Activated CD8-positive, alpha-beta T cell treated with anti-CD3 and anti-CD28 coated beads for 36 hours (primary cell): ENCODE measurements at places on chromosomes 12 and 14.

- DNase-seq = no peak
These were observed 224.8 kb downstream of the DACT1 start for GRCh38 chr14:58862416-58863160.

DNA sequence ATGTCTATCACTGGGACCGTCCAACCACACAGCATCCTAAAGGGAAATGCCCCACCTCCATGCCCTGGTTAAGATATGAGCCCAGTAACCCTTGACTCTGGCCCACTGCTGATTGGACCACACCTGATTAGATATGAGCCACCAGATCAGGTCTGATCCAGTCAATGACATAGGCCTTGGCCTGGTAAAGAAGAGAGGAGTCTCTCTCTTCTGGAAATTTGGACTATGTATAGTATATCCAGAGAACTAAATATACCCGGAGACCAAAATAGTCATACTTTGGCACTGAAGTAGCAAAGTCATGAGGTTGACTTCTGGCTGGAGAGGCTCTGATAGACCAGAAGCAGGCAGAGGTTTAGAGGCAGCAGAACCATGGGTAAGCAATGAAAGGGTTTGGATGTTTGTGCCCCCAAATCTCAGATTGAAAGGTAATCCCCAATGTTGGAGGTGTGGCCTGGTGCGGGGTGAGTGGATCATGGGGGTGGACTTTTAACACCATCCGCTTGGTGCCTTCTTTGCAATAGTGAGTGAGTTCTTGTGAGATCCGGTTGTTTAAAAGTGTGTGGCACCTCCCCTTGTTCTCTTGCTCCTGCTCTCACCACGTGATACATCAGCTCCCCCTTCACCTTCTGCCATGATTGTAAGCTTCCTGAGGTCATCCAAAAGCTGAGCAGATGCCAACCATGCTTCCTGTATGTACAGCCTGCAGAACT, 68.4 kb downstream of the HSPB8 start:
- DNase-seq = no peak

- DNase-seq = no peak
These were observed 81.1 kb downstream of the ARL6IP4 start for GRCh38 chr12:123061441-123062205.

DNA sequence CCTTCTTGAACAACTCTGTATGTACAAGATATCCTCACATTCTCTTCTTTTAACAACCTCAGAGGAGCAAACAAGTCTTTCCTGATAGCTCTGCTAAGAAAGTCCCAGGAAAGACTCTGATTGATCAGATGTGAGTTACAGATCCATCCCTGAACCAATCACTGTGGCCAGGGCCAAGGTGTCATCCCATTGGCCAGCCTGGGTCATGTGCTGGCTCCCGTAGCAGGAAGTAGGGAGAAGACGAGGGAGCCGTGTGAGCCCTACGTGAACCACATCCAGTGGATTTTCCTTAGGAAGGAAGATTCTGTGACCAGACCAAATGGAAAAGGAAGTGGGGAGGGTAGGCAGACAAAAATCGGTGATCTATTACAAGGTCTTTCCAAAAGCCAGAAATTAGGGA, 5.6 kb downstream of the P2RX7 start:
- DNase-seq = no peak

- DNase-seq = no peak
These were observed 320.8 kb downstream of the MED13L start for GRCh38 chr12:115956659-115957058.

- peak; percentile 75 for DNase-seq
These were observed 35.5 kb upstream of the TSPAN9 start for GRCh38 chr12:3041558-3042164.

DNA sequence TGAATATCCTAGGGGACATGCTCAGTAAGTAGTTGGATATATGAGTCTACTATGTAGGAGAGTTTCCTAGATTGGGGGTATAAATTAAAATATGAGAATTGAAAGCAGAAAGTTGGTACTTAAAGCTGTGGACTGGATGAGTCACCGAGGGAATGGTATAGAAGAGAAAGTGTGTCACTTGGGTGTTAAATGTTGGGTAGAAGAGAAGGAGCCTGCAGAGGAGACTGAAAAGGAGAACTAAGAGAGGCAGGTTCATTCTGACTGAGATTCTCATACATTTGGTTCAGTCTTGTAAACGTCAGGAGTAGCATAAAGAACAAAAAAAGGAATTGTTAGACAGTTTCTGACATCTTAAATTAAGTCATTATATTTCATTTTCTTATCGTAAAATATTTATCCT, 19.9 kb downstream of the LRRC9 start:
- no peak for DNase-seq

GRCh38 chr12:96427269-96427729, 27.1 kb upstream of the CDK17 start:
- peak; percentile 75 for DNase-seq

- DNase-seq = peak; percentile 67
These were observed 28.5 kb upstream of the PNMA1 start for GRCh38 chr14:73742520-73743238.

GRCh38 chr14:94021001-94021400, 5.1 kb upstream of the OTUB2 start:
- no peak for DNase-seq

- no peak for DNase-seq
These were observed 18.6 kb upstream of the TDRD9 start for GRCh38 chr14:103909531-103910261.

DNA sequence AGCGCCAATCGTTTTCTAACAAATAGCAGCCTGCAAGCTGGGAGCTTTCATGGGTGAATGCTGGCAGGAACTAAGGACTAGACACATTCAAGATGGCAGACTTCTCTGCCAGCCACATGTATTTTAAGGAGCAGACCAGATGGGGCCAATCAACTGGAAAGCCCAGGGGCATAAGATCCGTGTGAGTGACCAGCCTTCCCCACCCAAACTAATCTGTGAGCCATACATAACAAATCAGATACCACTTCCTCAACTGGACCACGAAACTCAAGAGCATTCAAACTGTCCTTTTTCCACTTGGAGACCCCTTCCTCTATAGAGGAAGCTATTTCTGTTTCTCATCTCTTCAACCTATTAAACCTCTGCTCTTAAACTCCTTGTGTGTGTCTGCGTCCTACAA, 9.7 kb downstream of the TCL1B start:
- DNase-seq = no peak

DNA sequence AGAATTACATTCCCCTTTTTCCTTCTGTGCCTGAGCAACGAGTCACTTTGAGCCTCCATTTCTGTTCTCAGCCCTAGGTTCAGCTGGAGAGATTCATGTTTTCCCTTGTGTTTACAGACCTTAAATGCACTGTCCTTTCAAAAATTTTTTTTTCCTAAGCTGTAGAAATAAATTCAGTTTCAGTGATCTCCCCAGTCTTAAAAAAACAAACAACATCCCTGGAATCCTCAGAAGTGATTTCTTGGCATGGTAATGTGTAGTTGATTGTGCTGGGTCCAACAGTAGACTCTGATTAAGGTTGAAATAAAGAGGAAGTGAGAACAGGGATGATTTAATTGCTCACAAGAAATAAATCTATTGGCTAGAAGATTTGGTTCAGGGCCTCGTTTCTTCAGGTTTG, 89.3 kb downstream of the NTN4 start:
- no peak for DNase-seq

DNA sequence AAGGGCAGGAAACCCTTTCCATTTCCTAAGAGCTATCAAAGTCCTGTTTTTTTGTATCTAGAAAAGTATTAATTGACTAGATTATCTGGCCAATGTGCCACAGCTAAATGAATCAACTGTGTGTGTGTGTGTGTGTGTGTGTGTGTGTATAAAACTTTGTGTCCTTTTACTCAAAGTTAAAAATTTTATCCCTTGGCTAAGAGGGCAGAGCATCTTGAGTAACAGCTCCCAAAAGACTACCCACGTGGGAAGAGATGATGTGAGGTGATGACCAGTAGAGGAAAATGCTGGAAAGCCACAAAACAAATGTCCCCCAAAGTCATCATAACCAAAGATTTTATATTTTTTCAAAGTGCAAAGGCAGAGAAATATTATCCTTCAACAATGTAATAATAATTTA, 90.3 kb downstream of the FAR2 start:
- DNase-seq = no peak

DNA sequence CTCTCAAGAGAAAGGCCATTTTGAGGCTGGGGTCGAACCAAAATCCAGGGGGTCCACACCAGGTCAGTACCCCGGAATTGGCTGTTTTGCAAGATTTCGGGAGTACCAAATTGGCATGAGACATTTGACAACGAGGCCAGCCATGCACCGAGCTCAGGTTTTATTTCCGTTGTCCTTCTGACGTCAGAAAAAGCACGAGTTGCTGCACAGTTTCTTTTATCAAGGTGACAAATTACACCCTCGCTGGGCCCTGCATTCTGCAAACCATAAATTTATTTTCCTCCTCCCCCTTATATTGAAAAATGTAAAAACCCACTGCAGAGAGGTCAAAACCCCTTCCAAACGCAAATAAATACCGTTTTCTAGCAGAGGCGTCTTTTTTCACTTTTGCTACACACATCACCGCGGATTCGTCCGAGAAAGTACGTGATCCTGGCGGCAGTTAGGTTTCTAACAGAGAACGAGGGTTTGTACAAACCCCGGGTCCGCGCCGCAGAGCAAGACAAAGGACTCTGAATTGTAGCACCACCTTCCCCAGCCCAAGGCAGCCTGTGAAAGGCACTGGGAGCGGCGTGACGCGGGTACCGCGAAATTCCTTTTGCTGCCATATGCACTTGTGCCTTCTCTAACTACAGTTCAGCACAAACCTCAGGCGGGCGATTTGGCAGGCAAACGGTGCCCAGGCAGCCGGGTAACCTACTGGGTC, 1.8 kb downstream of the SLC38A1 start:
- DNase-seq = peak; percentile 80

- no peak for DNase-seq
These were observed 25.0 kb downstream of the JAG2 start for GRCh38 chr14:105143451-105144025.

- DNase-seq = no peak
These were observed 33.8 kb downstream of the SYT1 start for GRCh38 chr12:78898416-78898815.

GRCh38 chr14:44767646-44768173, 194.0 kb downstream of the KLHL28 start:
- no peak for DNase-seq

GRCh38 chr12:13342971-13343370, 146.4 kb downstream of the EMP1 start:
- peak; percentile 56 for DNase-seq

- DNase-seq = no peak
These were observed 8.8 kb downstream of the ALKBH2 start for GRCh38 chr12:109084425-109084824.

DNA sequence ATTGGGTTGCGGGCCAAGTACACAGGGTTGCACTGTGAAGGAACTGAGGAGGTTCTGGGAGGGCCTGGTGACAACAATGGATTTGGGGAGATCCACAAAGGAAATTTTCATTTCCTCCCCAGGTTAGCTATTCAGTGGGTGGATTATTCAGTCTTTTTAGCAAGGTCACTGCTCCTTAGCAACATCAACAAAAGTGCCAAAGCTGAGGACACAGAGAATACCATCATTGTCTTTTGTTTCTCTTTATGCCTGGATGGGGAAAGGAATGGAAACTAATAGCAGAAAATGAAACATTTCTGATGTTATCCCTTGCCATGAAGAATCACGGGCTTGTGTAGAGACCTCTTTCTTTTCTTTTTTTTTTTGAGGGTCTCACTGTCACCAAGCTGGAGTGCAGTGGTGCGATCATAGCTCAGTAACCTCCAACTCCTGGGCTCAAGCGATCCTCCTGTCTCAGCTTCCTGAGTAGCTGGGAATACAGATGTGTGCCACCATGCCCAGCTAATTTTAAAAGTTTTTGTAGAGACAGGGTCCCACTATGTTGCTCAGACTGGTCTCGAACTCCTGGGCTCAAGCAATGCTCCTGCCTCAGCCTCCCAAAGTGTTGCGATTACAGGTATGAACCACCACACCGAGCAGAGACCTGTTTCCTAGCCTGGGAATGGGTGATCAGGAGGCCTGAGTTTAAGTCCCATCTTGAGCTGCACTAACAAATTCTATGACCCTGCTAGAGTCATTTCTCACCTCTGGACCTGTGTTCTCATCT, 6.5 kb downstream of the PPP1R3E start:
- DNase-seq = no peak

DNA sequence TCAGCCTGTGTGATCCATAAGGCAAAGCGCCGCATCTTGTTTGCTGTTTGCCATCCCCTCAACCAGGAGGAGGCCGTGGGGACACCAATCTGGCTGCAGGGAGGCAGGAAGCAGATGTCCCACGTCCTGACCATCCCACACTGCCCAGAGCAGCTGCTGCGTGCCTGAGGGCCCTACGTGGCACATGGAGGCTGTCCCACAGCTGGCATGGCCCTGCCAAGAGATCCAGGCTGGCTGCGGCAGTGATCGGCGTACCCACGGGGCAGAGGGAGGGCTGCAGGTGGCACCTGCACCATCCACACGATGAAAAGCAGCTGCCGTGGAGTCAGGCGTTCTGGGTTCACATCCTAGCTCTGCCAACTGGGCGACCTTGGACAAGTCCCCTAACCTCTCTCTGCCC, 42.0 kb downstream of the NCOR2 start:
- DNase-seq = no peak

GRCh38 chr14:74652541-74652940, 40.5 kb upstream of the LTBP2 start:
- DNase-seq = no peak

- DNase-seq = no peak
These were observed 6.2 kb downstream of the TTLL5 start for GRCh38 chr14:75667099-75667765.

DNA sequence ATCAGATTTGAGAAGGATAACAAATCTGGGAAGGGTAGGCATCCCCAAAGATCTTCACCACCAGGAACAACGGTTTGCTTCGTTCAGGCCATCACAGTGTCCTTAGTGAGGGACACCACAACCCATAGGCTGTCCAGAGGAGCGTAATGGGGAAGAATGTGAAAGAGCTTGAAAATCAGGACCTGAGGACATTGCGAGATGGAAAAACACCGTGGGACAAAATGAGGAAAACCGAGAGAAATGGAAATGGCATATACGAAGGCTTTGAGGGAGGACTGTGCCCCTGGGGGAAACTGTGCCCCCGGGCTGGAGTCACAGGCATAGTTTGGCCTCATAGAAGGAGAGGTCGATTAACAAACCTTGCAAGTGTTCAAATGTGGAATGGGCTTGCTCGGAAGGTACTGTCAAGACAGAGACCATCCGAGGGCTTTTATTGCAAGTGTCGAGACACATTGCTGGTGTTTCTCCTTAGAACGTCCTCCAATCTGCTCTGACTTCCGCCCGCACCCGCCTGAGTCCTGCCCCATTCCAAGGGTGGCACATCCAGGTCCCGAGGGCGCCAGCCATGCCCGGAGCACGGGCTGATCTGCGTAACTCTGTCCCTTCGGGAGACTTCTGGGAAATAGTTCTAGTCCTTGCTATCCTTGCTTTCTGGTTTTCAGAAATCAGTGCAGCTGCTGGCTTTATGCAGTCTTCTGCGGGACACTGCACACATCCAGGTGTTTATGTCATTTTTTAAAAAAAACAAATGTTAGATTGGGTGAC, 885 bp upstream of the PALS1 start:
- DNase-seq = peak; percentile 34

GRCh38 chr14:68790644-68791077, 2.2 kb downstream of the ZFP36L1 start:
- peak; percentile 94 for DNase-seq

GRCh38 chr12:129830796-129831195, 73.0 kb downstream of the TMEM132D start:
- DNase-seq = no peak
